ENCODE measurements at places on chromosomes 4 and X.

DNA sequence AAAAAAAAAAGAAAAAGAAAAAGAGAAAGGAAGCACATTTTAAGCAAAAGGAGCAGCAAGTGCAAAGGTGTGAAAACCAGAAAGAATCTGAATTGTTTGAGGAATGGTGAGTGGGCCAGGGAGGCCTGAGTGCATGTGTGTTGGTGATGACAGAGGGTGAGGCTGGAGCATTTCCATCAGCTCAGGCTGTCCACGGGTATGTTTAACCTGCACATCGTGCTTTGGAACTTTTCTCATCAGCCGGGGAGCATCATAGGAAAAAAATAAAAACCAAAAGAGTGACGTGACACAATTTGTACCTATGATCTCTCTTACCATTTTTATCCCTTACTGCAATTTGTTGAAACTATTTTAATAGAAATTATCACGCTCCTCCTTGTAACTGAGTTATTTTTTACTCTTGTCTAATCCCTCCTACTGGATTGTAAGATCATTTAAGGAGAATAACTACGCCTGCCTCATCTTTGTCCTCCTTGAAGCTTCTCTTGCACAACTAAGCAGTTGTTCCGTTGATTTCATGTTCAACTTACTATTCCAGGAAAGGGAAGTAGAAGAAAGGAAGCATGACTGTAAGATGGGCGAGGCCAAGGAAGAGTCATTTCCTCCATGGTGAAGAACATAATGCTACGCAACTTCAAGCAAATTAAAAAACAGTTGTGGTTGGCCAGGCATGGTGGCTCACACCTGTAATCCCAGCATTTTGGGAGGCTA is 7.0 kb downstream of the PALLD start:
- peak; percentile 35 for DNase-seq

GRCh38 chrX:13938051-13938828 is 91.5 kb downstream of the GEMIN8 start:
- no peak for DNase-seq

GRCh38 chrX:132270699-132271098 is 51.5 kb upstream of the RAP2C start:
- DNase-seq: no peak

GRCh38 chr4:7861440-7861881 is 78.2 kb downstream of the AFAP1 start:
- no peak for DNase-seq

DNA sequence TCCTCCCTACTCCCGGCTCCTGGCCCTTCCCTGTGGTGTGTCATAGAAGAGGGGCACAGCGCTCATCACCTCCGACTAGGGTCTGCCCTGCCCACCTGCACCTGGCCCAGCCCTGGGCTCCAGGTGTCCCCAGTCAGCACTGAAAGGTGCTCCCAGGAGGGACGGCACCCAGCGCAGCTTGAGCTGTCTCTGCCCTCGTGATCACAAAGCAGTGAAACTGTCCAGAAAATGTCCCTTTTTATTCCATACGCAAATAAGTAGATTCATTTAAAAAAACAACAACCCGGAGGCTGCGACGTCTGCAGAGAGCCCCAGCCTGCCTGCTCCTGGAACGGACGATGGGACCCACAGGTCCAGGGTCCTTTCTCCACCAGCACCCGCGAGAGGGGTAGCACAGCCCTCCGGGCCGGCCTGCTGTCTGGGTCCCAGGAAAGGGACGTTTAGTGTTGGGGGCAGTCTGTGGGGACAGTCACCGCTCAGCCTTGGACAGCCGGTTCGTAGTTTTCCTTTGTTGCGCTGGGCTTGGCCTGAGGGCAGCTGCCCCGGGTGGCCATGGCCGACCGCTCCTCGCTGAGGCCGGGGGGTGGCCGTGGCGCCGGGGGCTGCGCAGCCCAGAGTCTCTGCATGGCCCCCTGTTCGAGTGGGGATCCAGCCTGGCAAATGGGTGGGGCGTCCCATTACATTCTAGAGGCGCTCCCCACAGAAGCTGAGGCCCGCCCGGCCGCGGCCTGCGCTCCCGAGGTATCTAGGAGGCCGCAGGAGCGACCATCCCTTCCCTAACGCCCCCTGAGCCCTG is 4.6 kb downstream of the HMX1 start:
- DNase-seq: no peak

DNA sequence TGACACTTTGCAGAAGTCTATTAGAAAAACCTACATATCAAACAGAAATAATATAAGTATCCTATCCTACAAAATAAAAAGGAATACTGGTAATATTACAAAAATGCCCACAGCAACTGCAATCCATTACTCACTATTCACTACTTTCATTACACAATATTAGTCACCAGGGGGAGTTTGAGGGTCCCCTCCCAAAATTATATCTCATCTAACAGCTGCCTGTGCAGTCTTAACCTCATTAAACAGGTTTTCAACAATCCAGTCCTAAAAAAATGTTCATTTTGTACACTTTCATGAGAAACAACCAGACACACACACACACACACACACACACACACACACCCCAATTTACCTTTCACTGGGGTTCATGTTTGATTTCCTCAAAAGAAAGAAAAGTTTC is 2.9 kb downstream of the CLOCK start:
- peak; percentile 11 for DNase-seq

- no peak for DNase-seq
Measured at GRCh38 chr4:107258359-107258758, 222.2 kb upstream of the DKK2 start.

DNA sequence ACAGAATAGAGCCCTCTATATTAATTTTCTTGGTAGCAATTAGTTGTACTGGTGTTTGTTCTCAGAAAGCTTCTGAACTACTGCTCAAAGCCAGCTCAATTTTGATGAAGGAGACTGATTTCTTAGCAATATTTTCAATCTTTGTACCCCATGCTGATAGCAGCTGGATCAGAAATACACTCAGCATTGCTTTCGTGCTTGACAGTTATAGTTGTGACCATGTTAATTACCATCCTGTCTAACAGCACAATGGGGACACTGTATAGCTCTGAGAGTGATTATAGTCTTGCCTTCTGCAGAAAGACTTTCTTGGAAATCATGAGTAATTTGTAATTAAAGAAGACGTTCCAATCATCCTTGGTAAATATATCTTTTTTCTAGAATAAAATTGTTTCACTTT is 79.7 kb upstream of the GNPDA2 start:
- no peak for DNase-seq

DNA sequence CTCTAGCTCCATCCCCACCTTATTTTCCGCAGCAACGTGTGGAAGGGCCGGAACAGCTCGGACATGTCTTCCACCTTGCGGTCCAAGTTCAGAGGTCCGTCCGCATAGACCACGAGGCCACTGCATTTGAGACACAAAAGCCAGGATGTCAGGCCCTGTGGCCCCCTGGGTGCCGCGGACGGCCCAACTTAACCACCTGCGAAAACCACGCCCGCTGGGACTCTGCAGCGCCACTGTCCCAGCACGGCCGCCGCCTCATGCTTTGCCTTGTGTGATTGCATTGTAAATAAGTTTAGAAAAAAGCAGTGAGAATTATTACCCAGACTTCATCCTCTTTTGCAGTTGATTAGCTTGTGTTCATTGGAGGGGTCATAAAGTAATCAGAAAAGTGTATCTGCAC is 58.2 kb upstream of the MXD4 start:
- DNase-seq: no peak

- no peak for DNase-seq
Measured at GRCh38 chr4:119646347-119647071, 17.9 kb upstream of the PDE5A start.

DNA sequence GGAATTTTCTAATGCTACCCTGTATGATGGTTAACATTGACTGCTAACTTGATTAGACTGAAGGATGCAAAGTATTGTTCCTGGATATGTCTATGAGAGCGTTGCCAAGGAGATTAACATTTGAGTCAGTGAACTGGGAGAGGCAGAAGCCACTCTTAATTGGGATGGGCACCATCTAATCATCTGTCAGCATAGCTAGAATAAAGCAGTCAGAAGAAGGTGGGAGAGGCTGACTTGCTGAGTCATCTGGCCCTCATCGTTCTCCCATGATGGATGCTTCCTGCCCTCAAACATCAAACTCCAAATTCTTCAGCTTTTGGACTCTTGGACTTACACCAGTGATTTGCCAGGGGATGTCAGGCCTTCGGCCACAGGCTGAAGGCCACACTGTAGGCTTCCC is 878.5 kb downstream of the PCDH7 start:
- no peak for DNase-seq

GRCh38 chr4:3352941-3353594 is 60.2 kb downstream of the RGS12 start:
- DNase-seq: no peak

- DNase-seq: no peak
Measured at GRCh38 chr4:187212446-187213080, 488.9 kb upstream of the FAT1 start.

GRCh38 chrX:118024482-118024881 is 92.1 kb downstream of the KLHL13 start:
- DNase-seq: no peak

- no peak for DNase-seq
Measured at GRCh38 chr4:957231-957580, 16.2 kb downstream of the DGKQ start.

Data from CD4-positive, CD25-positive, alpha-beta regulatory T cell (primary cell).